Cardiac muscle cell (in vitro differentiated cells and primary cell): ENCODE measurements at places on chromosomes 4 and X.
A peak's percentile ranks its signal among the peaks of the same experiment; 100 is the strongest.

GRCh38 chr4:958314-958665, 15.1 kb downstream of the DGKQ start:
- DNase-seq = no peak

DNA sequence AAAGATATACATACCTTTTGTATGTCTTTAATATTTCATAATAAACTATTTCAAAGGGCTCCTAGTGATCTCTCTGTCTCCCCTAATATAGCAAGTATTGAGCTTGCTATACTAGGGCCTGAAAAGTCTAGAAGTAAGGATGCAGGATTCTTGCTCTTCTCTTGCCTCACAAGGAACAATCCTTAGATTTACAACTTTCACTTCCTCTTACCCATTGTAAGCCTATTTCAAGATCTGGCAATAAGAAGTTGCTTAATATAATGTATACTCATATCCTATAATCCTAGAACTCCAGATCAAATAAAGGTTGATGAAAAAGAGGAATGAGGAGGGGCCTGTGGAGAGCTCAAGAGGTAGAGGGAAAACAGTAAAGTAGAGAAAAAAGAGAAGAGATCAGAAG, 40.8 kb upstream of the CHRDL1 start:
- DNase-seq = no peak

DNA sequence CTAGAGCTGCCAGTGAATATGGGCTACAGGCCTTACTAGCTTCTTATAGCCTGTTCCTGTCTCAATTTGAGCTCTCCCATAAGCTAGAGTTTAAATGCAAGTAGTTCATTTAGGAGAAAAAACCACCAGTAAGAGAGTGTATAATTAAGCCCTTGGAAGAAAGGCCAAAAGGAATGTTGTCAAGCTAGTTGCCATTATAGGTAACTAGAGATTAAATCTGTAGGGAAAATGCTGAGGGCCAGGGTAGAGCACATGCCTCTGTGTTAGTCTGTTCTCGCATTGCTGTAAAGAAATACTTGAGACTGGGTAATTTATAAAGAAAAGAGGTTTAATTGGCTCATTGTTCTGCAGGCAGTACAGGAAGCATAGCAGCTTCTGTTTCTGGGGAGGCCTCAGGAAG, 410.2 kb downstream of the MID1IP1 start:
- no peak for DNase-seq

GRCh38 chr4:30116401-30116800, 603.8 kb upstream of the PCDH7 start:
- DNase-seq = no peak

GRCh38 chrX:136115126-136115903, 32.0 kb upstream of the FHL1 start:
- no peak for DNase-seq

DNA sequence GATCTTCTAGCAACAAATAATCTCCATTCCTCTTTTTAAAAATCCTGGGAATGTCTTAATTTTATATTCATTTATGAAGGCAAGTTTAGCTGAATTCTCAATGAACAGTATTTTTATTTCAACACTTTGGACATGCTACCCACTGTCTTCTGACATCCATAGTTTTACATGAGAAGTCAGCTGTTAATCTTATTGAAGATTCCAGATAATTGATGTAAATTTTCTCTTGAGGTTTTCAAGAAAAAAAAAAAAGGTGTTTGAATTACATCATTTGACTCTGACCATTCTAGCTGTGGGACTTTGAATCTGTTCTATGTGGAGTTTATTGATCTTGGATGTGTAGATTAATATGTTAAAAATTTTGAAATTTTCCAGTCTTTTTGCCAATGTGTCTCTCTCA, 28.0 kb downstream of the PDHA2 start:
- peak; percentile 40 for DNase-seq

DNA sequence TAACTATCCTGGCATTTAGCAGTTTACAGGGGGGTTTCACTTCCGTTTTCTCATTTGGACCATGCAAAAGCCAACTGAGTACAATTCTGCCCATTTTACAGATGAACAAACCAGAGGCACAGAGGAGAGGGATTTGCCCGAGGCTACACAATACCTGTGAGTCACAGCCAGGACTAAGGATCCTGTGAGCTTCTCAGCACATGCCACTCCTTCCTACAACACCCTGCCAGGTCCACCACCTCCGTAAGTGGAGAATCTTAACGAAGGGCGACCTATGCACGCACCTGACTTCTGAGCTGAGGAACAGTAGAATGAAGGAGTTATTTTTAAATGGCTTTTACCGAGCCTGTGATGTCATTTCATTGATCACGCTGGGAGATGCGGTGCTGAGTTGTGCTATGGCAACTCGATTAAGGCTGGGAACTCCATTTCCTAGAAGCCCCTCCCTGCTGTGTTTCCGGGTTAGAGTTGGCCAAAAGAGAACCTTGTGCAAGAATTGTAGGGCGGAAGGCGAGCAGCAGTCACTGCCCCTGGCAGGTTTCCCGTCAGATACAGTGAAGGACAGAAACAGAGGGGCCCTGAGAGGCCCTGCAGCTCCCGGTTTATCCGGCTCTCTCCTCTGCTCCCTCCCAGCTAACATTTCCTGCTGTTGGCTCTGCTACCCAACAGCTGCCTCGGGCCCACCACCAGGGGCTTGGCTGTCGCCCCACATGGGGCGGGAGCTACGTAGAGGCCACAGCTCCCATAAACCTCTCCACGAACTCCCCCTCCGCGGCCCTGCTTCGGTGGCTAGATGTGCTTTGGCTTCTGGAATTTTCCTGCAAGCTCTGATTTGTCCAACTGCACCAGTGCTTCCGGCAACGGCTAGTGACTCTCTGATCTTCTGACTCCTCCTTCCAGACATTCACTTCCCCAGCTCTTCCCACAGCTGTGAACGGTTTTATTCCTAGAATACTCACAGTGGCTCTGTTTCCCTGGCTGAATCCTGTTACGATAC, 75.1 kb upstream of the USP9X start:
- peak; percentile 98 for DNase-seq

- DNase-seq = no peak
Measured at GRCh38 chr4:153210727-153211126, 6.5 kb downstream of the TRIM2 start.

DNA sequence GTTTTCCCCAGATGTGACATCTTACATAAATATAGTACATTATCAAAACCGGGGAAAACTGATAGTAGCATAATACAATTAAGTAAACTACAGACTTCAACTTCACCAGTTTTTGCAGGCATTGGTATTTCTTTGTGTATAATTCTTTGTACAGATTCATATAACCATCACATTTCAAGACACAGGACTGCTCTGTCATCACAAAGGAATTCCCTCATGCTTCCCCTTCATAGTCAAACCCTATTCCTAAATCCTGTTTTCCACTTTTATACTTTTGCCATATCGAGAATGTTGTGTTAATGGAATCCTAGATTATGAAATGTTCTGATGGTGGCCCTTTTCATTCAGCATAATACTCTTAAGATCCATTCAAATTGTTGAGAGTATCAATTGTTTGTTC, 36.0 kb downstream of the STIM2 start:
- no peak for DNase-seq

DNA sequence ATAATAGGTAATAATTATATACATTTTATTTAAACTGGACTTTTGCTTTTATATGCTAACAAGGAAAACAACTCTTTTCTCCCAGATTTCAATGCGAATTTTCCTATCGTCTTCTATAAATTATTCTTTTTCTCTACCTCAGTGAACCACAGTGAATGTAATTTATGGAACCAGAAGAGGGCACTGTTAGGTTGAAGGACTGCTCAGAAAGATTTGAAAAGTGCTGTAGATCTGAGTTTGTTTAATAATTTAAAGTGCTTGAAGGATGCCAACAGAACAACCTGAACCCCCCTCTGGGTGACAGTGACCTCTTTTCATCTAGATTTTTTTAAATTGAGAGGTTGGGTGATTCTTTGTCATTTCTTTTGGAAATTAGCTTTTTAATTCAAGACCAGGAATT, 54.9 kb downstream of the PHOX2B start:
- DNase-seq = peak; percentile 51

DNA sequence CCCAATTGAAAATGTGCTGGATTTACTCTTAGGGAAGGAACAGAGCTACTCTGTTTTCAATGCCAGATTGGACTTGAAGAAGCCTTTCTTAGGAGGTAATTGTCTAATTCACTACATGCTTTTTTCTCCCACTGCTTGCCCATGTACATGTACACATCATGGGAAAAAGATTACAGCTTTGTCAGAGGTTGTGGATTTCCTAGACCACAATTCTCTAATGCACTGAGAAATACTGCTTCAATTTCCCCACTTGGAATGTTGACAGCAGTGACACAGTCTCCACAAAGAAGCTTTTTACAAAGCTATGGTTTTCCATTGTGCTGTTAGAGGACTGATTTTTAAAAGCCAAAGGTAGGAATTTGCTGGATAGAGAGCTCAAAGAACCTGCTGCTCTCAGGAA, 19.5 kb downstream of the ZAR1 start:
- DNase-seq = no peak

DNA sequence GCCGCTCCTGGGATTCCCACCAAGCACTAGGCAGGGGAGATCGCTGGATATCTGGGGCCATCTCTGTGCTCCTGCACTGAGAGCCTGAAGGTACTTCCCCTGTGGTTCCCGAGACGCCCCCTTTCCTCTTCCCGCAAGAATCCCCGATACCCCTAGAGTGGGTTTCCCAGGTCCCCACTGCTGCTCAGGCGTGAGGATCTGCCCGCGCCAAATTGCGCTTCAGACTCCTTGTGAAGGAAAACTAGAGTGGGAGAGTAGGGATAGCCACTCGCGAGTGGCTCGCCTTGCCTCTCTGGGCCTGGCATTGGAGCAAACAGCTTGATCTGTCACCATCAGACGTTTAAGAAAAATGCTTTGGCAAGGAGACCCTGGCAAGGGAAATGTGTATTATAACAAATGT, 1.5 kb downstream of the IL1RAPL2 start:
- no peak for DNase-seq

DNA sequence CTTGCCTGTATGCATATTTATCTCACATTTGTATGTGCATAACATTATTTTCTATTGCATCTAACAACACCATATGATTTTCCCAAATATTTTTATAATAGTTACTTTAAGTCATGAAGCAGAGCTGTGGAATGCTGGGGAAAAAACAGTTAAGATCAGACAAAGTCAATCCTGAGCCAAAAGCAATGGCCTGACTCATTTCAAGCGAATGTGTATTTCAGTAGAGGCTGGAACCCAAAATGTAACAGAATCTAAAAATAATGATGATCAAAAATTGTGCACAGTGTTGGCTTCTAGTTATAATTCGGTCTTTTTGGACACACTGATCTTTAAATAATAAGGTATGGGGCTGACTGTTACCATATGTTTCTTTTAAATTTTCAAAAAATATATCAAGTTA, 516.2 kb upstream of the ADGRL3 start:
- peak; percentile 51 for DNase-seq

DNA sequence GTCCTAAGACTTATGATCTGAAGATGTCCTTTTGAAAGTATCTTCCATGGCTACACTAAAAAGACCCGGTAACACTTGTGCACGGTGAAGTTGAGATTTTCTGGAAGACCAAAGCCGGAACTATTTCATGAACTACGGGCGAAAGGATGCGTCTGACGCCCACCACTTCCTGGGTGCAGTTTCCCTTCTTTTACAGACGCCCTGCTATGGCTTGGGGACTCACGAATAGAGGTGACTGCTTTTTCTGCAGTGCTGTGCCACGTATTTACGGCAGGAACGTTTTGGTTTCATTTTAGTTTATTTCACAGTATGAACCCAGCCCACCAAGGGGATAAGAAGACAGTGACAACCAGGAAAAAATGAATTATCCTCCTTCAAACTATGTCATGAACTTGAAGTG, 180.4 kb downstream of the AFAP1 start:
- no peak for DNase-seq

- no peak for DNase-seq
Measured at GRCh38 chr4:10981096-10981495, 296.5 kb upstream of the CLNK start.

DNA sequence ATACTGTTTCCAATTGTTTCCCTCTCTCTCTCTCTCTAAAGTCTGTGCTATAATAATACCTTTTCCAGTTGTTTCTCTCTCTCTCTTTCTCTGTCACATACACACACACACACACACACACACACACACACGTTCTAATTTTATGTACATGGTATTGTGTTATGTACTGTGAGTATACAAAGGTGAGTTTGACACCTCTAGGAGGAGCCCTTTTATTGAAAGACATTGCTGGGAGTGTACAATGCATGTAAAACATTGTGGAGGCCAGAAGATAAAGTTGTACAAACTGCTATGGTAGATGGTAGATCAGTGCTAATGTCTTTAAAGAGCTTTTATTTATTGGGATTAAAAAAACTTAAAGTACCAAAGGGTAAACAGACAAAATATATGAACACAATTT, 53.6 kb downstream of the BLTP1 start:
- no peak for DNase-seq

DNA sequence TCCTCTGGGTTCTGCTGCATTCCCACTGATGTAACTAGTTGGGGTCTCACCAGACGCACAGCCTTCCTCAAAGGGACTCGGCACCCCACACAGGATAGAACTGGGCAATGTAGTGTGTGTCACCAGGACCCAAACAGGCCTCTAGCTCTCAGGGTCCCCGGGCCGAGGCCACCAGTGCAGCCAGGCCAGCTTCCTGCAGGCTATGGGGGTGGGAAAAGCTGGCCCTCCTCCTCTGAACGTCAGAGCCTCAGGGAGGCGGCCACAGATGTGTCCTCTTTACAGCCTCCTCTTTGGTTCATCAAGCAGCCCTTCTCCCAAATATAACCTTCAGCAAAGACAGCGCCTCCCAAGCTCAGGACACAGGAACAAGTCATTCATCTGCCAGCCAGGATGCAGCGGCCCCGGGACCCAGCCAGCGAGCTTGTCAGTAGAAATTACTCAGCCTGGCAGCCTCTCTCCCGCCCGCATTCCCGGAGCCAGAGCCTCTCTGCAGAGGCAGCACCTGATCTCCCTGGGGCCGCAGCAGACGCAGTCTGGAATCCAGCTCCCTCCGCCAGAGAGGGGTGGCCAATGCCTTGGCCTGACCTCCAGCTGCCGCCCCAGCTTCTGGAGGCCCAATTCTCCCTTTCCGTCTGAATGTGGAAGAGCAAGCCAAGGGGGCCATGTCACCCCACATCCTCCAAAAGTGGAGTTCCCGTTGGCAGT, 288.5 kb downstream of the FBXW7 start:
- no peak for DNase-seq

DNA sequence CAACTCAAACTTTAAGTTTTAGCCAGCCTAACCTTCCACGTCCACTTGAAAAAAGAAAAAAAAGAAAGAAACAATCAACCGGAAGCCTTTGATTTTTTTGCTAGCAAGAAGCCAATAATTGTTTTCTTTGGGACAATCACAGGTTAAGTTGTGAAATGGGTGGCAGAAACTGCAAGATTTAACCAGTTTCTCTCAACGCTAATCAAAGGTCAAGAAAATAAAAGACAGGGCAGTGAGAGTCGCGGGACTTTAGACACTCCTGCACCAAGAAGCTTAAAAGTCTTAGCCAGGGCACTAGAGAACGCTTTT, 1.0 kb downstream of the ACSL1 start:
- no peak for DNase-seq

DNA sequence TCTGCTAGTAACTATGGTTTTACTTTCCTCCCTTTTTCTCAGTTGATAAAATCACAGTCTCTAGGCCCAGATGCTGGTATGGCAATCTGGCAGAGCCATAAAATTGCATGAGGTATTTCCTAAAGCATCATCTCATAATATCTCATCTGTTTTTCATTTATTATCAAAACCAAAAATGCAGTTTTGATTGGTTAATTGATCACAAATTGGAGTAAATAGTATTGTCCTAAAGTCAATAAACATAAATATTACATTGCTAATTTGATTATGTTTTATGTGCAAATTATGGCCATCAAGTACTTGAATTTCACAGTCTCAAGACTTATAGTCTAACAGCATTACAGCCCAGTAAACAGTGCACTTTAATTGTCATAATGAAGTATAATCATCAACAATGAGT, 2365.6 kb downstream of the ARAP2 start:
- no peak for DNase-seq

GRCh38 chrX:135330706-135331105, 21.4 kb downstream of the ETDC start:
- DNase-seq = no peak
